ENCODE measurements at places on chromosomes 11 and 22. TPM values are rescaled to one million over a fixed set of nuclear protein-coding genes. Genes with fewer than 3 reads are reported as not detected.

MRGPRX4 gene
- not detected for total RNA-seq

TMEM45B gene
- total RNA-seq, result 2.6 TPM

OR52I1 gene
- not detected for total RNA-seq

DGAT2 gene
- total RNA-seq, result 19.2 TPM

JAM3 gene
- total RNA-seq, result 45.4 TPM

PHOX2A gene
- not detected for total RNA-seq

C11orf16 gene
- 0.15 TPM for total RNA-seq

OR5B21 gene
- total RNA-seq, result not detected

SULT4A1 gene
- total RNA-seq, result 12.0 TPM

PATE2 gene
- total RNA-seq, result 0.18 TPM

SUSD2 gene
- 10.6 TPM for total RNA-seq

OR8D1 gene
- total RNA-seq, result not detected

OR52N4 gene
- not detected for total RNA-seq

OR52A1 gene
- not detected for total RNA-seq
